IPS DF 19.7 (cell line): ENCODE measurements at places on chromosomes 3 and 15.

GRCh38 chr15:92087211-92087610 lies 233.7 kb downstream of the SLCO3A1 start:
- DNase-seq, result no peak

DNA sequence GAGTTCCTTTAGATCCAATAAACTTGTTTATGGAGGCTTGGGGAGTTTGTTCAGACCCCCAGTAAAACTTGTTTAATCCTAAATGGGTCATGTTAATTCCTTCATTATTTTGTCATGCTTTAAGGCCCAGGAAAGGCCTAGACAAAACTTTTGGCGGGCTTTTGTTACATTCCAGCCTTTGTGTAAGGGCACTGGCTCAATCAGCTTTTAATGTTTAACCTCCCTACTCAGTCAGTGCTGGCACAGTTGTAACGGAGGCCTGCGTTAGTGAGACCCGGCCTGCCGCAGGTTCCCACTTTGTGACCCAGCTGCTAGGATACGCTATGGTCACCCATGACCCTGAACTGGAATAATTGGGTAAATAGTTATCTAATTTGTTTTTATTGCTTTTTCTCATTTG lies 59.2 kb downstream of the OXSM start:
- no peak for DNase-seq

DNA sequence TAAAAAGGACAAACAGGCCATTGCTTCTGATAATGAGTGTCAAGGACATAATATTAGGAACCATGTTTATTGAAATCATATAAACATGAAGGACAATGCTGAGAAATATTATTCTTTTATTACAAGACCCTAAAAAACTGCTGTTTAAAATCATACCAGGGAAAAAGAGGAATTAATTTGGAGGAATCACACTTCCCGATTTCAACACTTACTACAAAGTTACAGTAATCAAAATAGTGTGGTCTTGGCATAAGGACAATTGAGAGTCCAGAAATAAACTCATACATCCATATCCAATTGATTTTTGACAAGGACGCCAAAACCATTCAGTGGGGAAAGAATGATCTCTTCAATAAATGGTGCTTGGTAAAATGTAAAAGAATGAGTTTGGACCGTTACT lies 13.0 kb downstream of the CYP1A1 start:
- no peak for DNase-seq

DNA sequence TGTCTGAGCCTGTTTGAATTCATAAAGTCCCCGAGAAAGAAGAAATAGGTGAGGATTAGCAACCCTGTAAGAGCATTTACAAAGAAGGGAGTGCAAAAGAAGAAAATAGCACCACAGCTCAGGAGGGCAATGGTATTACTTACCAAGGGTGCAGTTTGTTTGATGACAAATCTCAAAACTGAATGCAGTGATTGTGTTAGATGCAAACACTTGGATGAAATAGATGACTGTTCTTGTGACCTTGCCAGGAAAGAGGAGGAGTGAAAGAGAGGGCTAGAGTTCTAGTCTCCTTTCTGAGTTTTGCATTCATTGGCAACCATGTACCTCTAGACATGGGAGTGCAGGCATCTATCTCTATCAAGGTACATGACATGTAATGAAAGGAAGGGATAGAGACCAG lies 1030.8 kb upstream of the CFAP20DC start:
- DNase-seq, result no peak

GRCh38 chr3:106510206-106510605 lies 641.4 kb upstream of the CBLB start:
- DNase-seq, result no peak

DNA sequence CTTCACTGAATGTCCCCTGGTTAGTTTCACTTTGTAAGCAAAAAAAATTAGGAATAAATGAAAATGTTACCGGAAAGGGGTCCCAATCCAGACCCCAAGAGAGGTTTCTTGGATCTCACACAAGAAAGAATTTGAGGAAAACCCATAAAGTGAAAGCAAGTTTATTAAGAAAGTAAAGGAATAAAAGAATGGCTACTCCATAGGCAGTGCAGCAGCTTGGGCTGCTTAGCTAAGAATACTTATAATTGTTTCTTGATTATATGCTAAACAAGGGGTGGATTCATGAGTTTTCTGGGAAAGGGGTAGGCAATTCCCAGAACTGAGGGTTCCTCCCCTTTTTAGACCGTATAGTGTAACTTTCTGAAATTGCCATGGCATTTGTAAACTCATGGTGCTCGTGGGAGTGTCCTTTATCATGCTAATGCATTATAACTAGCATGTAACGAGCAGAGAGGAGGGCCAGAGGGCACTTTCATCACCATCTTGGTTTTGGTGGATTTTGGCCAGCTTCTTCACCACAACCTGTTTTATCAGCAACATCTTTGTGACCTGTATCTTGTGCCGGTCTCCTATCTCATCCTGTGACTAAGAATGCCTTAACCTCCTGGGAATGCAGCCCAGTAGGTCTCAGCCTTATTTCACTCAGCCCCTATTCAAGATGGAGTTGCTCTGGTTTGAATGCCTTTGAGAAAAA lies 41.0 kb upstream of the CMSS1 start:
- no peak for DNase-seq
